ENCODE measurements at places on chromosomes 3 and 15.

DNA sequence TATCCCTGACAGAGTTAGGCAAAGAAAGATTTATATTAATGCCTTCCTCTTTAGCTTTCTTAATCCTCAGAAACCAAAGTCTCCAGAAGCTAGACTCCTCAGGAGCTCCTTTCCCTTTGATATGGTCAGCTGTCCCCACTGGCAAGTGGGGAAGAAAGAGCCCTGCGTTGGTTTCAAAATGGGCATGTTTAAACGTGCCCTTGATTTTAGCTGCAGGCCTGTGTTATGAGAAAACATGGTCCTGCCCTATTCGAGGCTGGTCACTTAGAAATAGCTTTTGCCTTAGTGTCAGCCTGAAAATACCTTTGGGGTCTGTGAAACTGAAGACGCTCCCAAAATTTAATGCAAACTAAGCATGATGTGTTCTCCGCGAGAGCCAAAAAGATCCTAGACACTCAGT is 135.5 kb upstream of the RARB start:
- no peak for DNase-seq

- no peak for DNase-seq
Observed at GRCh38 chr15:74387141-74387541, 19.7 kb upstream of the CYP11A1 start.

DNA sequence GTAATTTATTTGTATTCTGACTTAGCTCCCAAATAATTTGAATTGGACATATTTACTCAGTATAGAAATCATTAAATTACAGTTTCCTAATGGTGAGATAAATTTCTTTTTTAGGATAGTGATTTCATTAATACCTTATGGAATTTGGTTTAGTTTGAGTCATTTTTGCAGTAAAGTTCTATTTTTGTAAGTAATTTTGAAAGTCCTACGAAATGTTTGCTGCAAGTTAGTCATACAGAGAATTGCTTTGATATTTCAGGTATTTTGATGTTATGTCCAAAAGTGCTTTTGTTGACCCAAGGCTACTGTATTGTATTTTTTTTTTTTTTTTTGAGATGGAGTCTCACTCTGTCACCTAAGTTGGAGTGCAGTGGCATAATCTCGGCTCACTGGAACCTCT is 41.7 kb downstream of the TCF12 start:
- DNase-seq: no peak

DNA sequence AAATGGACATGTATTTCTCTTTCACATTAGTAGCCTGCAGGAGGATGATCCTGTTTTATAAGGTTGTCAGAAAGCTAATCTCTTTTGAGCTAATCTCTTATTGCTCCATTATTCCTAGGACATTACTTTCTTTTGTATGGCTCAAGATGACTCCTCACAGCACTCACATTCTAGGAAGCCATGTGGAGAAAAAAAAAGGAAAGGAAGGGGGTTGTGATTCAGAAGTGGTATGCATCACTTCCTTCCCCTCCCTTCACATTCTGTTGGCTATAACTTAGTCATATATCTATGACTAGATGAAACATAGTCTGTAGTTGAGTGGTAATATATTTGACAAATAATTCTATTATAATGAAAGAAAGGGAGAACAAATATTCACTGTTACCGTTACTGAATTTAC is 168.8 kb upstream of the TTC14 start:
- no peak for DNase-seq

GRCh38 chr3:54608041-54608440 is 319.8 kb downstream of the LRTM1 start:
- no peak for DNase-seq

DNA sequence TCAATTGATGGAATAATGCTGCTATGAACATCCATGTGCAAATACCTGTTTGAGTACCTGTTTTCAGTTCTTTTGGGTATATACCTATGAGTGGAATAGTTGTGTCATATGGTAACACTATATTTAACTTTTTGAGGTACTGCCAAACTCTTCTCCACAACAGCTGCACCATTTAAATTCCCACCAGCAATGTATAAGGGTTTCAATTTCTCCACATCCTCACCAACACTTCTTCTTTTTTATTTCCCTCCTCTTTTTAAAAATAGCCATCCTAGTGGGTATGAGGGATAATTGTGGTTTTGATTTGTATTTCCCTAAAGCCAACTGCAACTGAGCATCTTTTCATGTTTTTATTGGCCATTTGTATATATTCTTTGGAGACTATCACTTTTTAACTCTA is 31.3 kb upstream of the ARHGEF3 start:
- DNase-seq: no peak

GRCh38 chr3:129530251-129530791 is 1.9 kb downstream of the RHO start:
- no peak for DNase-seq

DNA sequence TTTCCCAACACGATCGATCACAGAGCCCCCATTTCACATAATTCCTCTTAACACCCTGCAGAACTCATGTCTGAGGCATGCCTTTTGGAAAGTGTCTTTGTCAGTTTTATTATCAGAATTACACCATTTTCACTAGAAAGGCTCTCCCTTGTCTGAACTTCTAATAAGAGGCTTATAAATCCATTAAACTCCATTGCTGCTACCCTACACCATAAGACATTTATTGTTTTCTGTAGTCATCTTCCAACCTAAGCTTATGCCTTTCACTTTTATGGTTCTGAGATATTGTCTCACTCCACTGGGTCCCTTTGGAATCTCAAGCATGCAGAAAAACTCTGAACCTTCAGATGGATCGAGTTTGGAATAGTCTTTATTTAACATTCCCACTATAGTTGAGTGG is 50.2 kb upstream of the TPM1 start:
- DNase-seq: no peak

GRCh38 chr3:119817071-119817470 is 35.2 kb downstream of the NR1I2 start:
- no peak for DNase-seq

- DNase-seq: no peak
Observed at GRCh38 chr3:120059081-120059864, 35.0 kb downstream of the GSK3B start.

DNA sequence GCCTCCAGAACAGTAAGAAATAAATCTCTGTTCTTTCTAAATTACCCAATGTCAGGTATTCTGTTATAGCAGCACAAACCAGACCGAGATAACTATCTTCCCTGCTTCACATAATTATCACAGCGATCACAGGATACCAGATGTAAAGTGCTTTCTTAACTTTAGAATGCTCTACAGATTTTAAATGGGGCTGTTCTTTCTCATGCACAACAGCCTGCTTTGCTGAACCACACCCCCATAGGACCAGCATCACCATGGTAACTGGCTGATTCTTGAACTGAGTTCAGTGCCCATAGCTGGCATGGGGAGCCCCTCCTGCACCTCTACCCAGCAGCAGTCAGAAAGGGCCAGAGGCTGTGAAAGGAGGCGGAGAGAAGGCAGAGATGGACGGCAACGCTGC is 7.8 kb downstream of the CD80 start:
- DNase-seq: no peak

DNA sequence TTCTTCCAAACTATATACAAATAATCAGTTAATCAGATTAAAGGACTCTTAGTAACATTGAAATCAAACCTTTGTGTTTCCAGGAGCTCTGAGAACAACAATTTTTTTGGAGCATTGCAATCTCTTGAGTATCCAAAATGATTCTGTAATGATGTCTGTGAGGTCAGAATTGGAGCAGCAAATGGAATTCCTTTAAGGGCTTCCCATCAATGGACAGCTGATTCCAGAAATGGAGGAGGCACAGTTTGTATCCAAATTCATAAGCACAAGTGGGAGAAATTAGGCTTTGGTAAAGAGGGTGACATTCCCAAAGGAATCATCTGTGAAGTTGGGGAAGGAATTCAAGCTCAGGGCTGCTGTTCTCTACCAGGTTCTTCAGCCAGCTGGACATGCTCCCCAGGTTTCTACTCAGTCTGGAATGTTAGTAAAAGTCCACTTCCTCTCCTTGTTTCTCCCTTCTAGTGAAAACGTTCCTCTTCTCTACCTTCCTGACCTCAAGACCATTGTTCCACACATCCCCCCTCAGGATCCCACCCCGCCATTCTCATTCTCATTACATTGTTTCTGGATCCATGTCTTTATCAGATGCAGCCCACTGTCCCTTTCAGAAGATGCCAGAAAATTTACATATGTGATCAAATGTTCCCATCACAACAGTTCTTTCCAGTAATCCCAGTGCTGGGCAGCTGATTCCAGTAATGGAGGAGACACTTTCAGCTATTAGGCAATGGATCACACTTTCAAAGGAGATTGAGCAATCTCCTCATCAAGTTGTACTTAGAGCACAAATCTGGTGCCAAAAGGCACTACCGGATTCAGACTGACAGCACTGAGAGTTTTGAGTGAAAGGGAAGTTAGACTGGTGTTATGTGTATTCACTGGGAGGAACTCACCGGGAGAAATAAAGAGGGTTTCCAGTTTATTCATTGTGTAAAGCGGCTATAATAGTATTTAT is 391.3 kb upstream of the TPRG1 start:
- no peak for DNase-seq
